HAP-1 (cell line): ENCODE measurements at places on chromosomes 2 and 18.

DNA sequence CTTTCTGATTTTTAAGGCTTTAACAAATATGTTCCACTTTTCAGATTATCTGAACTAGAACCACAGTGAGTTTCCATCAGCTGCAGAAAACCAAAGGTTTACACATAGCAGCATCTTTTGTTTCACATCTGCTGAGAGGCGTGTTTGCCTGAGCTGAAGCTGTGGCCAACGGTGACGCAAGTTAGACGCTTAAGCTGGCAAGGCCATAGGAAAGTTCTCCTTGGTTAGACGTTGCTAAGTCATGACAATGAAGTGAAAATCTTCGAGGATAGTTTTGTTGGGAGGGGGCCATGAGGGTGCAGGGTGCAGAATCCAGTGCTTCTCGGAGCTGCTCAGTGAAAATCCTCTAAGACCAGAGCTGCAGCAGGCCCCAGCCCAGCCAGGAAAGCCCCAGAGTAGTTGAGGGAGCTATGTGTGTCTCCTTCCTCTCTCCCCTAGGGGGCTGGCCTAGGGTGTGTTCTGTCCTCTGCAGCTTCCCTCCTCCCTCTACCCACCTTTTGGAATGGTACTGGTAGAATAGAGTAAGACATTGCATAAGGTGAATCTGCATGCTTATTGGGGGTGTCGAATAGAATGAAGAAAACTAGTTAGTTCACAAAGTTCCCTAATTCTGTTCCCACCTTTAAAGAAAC is 105.4 kb downstream of the FHOD3 start:
- DNase-seq = no peak

- DNase-seq = no peak
These were observed 25.4 kb downstream of the ASXL3 start for GRCh38 chr18:33603454-33603853.

GRCh38 chr2:166932032-166932431 is 43.8 kb downstream of the XIRP2 start:
- DNase-seq = no peak

- DNase-seq = no peak
These were observed 320.2 kb downstream of the NRXN1 start for GRCh38 chr2:50711714-50712113.

- no peak for DNase-seq
These were observed 14.6 kb upstream of the DNAJC27 start for GRCh38 chr2:24986372-24986771.

- DNase-seq = no peak
These were observed 3.2 kb downstream of the RNF181 start for GRCh38 chr2:85598594-85599340.

GRCh38 chr2:69531186-69531585 is 94.0 kb upstream of the NFU1 start:
- DNase-seq = no peak

- no peak for DNase-seq
These were observed 708 bp upstream of the RPIA start for GRCh38 chr2:88690591-88691338.

- no peak for DNase-seq
These were observed 894 bp upstream of the GCC2 start for GRCh38 chr2:108447947-108448677.

DNA sequence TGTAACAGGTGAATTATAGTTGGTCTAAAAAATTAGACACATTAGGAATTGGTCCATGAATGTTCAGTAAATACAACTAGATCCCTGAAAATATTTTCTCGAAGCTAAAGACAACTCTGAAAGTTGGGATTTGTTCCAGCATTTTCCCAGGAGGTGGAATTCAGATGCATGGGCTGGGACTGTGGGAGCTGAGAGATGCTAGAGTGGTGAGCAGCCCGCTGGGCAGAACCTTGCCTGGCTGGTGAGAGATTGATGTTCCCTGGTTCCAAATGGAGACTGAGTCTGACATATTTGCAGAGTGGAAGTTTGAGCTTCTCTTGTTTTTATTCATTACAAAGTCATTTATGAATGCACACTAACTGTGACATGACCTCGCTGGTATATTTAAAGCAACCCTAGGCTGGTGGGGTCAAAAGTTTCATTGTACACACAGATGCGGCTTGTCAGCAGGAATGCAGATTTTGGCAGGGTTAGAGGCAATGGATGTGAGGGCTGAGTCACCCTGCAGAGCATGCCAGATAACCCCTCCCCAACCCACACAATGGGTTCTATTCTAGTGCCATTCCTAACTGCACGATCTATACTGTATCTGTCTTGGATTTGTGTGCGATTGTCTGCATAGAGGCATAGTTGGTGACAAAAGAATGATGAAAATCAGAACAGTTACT is 23.5 kb upstream of the TMEM178A start:
- DNase-seq = peak; percentile 60

- DNase-seq = peak; percentile 18
These were observed 47.8 kb upstream of the SLC4A10 start for GRCh38 chr2:161576421-161576820.

DNA sequence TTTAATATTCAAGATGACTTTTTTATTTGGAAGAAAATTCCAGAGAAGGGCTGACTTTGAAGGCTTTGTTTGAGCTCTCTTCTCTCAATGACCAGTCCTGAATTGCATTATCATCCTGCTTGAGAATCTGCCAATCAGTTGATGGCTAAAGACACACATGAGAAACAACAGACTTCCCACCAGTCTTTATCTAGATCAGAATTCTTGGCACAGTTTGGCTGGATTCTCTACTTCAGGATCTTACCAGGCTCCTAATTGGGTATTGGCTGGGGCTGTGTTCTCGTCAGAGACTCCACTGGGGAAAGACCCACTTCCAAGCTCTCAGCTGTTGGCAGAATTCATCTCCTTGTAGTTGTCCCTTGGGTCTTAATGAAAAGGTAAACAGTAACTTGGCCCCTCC is 86.0 kb downstream of the WDSUB1 start:
- no peak for DNase-seq

- DNase-seq = no peak
These were observed 47.3 kb downstream of the MAP4K4 start for GRCh38 chr2:101744832-101745231.

DNA sequence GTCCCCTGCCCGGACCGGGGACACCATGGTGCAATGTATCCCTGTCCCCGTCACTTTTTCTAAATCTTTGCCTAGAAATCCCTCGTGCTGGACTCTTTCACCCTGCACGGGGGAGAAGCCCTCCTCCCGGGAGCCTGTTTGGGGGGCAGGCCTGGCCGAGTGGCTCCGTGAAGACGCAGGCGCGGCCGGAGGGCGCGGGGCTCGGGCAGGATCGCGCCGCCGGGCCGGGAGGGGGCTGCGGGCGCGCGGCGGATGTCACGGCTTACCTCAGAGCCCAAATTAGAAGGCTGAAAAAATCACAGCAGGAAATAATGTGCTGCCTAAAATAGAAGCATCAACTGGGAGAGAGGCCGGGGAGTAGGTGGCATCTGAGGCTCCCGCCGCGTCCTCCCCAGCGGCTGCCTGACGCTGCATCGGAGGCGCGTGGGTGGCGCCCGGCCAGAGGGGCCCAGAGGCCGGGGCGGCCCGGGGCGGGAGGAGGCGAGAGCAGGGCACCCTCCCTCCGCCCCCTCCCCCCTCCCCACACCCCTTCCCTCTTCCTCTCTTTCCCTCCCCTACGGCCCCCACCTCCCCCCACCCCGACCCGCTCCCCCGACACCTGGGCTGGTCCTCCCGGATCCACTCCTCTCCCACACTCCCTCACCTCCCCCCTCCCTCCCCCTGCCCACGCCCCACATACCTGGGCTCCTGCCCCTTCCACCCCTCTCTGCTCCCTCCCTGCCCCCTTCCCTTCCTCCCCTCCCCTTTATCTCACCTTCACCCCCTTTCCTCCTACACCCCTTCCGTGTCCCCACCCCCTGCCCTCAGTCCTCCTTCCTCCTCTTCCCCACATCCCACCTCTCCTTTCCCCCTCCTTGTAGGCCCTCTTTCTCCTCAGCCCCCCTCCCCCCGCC is 51.9 kb downstream of the SLC4A1AP start:
- peak; percentile 51 for DNase-seq

- DNase-seq = no peak
These were observed 118.5 kb upstream of the HDAC4 start for GRCh38 chr2:239519089-239519920.

- DNase-seq = no peak
These were observed 55.7 kb downstream of the GLI2 start for GRCh38 chr2:120791243-120791961.

DNA sequence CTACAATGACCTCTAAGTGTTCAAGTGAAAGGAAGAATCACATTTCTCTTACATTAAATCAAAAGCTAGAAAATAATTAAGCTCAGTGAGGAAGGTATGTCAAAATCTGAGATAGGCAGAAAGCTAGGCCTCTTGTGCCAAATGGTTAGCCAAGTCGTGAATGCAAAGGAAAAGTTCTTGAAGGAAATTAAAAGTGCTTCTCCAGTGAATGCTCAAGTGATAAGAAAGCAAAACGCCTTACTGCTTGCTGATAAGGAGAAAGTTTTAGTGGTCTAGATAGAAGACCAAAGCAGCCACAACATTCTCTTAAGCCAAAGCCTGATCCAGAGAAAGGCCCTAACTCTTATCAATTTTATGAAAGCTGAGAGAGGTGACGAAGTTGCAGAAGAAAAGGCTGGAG is 932.3 kb upstream of the ACVR2A start:
- no peak for DNase-seq

GRCh38 chr18:35489913-35490490 is 7.8 kb downstream of the INO80C start:
- no peak for DNase-seq

DNA sequence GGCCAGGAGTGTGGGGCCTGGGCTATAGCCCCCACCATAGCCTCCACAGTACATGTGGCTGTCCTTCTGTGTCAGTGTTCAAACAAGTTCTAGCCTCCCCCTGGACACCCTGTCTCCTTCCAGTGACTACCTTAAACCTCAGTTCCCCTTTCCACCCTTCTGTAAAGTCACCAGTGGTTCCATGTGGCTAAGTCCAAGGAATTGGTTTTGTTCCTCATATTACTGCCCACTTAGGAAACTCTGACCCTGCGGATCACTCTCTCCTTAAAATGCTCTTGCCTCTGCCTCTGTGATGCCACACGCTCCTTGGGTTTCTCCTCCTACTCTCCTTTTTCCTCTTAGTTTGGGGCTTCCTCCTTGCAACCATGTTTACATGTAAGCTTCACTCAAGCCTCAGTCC is 27.8 kb upstream of the REL start:
- DNase-seq = no peak

GRCh38 chr2:218074031-218074430 is 5.0 kb downstream of the RUFY4 start:
- DNase-seq = peak; percentile 70

DNA sequence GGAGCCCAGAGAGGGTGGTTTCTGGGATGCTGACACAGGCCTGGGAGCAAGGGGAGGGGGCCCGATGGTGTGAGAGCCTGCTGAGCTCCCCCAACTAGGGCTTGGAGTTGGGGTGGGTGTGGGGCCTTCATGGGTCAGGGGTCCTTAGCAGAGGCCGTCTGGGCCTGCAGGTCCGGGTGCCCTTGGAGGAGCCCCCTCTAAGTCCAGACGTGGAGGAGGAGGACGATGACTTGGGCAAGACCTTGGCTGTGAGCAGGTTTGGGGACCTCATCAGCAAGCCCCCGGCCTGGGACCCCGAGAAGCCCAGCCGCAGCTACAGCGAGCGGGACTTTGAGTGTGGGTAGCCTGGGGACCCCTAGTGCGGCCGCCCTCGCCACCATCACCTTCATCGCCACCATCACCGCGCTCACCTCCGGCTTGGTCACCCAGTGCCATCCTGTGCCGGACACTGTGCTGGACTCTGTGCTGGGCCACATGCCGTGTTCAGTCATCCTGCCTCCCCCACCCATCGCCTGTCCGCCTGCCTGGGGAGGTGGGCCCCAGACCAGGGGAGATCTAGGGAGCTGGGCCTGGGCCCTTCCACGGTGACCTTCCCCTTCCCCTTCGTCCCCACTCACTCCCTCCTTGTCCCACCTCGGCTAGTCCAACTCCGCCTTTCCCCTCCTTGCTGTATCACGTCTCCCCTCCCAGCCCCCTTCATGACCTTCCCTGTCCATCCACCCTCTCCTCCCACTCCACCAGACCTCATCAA is 980 bp downstream of the SLC4A3 start:
- DNase-seq = no peak

DNA sequence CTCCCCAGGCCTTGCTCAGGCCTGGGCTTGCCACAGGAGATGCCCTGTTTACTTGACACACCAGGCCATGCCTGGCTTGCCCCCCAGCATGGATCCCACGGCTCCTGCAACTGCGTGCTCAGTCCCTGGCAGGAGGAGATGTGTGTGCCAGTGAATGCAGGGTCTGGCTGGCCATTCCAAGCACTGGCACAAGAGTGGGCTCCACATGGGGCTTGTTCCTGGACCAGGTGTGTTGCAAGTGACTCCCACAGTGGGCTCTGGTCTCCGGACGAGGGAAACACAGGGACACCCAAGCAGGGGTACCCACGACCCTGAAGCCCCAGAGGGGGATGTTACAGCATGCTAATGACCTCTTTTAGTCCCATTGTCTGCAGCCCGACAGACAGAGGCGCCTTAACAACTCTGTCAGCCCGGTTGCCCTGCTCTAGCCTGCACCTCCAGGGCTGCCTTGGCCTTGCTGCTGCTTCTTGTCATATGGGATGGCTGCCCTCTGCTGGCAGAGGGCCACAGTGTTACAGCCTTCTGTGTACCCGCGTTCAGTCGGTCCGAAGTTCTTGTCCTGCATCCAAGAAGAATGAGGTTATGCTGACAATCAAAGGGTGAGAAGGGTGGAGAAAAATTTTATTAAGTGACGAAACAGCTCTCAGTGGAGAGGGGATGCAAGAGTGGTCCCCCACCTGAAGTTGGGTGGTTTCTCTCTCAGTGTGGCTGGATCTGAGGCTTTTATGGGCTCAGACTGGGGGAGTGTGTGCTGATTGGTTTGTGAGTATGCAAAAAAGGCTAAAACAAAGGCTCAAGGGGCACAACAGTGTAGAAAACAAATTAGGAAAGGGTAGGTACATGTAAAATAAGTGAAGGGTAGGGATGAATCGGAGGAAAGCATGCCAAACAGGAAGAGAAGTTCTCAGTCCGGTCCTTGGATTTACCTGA is 180.4 kb downstream of the MBD5 start:
- DNase-seq = peak; percentile 61
